ENCODE measurements at places on chromosomes 3 and 15.
A peak's percentile ranks its signal among the peaks of the same experiment; 100 is the strongest.

- DNase-seq = no peak
Observed at GRCh38 chr15:67033571-67034044, 31.8 kb upstream of the SMAD3 start.

DNA sequence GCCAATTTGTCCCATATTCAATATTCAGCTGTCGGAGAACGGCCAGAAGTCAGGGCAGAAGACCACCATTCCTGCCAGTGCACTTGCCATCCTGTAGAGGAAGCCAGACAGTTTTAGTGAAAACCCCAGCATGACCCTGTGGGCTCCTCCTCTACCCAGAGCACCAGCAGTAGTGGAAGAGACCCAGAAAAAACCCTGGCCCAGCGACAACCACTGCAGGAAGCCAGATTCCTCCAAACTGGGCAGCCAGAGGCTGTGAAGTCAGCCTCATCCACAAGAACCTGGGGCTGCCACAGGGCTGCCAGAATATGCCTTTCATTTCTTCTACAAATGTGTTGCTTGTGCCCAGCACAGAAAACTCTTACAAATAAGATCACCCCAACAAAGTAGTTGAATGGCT is 67.3 kb downstream of the HMCES start:
- no peak for DNase-seq

DNA sequence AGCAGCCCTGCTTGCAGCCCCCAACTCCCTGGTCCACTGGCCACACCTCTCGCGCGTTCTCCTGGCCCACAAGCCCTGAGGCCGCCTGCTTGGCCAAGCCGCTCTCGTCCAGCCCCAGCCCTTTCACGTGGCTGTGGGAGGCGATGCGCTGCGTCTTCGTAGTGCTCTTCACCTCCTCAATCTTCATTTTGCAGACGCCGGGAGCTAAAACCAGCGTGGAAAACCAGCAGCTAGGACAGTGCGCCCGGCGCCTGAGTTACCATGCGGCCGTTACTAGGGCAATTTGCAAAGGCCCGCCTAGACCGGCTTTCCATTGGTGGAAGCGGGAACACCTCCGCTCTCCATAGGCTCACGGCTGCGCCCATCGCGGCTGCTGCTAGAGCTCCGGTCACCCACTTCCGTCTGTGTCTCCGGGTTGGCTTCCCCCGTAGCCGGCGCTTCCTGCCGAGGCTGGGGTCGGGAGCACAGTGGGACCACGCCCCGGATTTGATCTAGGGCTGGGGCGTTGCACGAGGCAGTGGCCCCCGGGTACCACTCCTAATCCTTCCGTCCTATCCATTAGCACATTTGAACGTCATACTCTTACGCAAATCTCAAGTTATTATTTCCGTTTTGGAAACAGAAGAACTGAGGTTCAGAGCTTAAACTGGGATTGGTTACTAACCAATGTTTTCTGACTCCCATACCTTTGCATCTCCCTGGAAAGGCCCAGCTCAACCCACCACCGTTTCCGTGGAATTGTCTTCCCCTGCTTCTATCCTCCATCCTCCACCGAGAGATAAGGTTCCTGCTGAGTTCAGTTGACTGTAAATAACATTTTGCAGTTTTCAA is at the start of gene RUVBL1:
Gene RUVBL1, minus strand, starts transcription at position 275 of the 831 bp plus-strand sequence. Its CDS starts 88 bp downstream, at position 187.
- DNase-seq = peak; percentile 93

- no peak for DNase-seq
Observed at GRCh38 chr3:5122741-5123706, 932 bp downstream of the ARL8B start.

DNA sequence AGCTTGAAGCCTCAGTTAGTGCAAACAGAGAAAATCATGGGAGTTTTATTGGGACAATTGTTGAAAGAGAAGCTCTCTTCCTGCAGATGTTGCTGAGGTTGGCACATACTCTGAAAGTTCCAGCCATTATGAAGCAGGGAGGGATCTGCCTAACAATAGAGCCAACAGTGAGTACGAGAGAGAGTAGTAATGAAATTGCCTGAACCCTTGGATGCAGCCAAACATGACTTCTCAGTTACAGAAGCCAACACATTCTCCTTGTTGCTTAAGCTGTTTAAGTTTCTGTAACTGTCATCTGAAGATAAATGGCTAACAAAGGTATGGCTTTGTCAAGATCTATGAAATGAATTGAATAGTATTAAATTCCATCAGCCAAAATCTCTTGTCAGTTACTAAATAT is 211.0 kb upstream of the TTC14 start:
- DNase-seq = no peak

- no peak for DNase-seq
Observed at GRCh38 chr3:106160396-106160795, 291.6 kb upstream of the CBLB start.

DNA sequence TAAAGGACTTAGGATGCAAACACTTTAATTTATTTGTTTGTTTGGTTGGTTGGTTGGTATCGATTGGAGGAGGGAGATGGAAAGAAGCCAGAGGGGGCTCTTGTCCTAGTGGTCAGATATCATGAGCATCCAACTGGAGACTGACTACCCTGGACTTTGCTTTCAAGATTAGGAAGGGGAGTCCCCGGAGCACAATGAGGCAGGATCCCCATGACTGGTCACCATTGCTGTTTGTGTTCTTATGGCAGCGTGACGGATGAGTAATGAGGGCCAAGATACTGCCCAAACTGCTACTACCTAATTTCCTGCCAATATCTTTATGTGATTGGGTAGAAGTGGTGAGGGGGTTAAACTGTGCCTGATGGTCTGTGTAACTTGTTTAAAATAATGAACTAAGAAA is 354.6 kb upstream of the ROPN1 start:
- DNase-seq = no peak

GRCh38 chr3:31469385-31469784 is 63.3 kb upstream of the STT3B start:
- no peak for DNase-seq

DNA sequence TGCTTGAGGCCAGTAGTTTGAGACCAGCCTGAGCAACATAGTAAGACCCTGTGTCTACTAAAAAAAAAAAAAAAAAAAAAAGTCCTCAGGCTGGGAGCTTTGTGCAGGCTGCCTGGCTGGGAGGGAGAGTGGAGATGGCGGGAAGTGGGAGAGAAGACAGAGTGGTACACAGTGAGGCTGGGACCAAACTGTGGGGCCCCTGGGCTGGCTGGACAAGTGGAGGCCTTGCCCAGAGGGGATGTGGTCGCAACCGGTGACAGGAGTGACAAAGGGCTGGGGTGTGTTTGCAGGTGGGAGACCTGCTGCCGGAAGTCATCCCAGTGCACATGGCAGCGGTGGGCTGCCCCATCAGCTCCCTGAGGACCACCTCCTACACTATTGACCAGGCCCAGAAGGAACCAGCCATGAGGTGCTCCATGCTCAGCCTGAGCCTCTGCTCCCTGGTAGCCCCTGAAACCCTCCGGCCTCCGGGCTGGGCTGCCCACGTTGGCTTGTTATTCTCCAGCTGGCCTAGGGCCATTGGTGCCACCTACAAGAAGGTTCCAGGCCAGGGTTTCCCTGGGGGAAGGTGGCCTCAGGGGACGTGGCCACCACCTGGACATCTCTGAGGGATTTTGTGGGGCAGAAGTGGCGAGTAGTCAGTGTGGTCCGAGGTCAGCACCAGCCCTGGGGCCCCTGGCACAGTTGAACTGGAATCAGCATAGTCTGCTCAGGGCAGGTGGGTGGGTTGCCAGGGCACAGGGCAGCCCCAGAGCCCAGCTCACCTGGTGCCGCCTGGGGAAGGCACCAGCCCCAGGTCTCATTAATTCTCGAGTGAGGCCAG is 22.7 kb downstream of the ACAA1 start:
- no peak for DNase-seq

- DNase-seq = no peak
Observed at GRCh38 chr15:71114887-71115566, at the start of gene THSD4. TSS of gene THSD4 (plus strand) at chr15:71115471.

- no peak for DNase-seq
Observed at GRCh38 chr3:25293736-25294135, 134.3 kb upstream of the RARB start.
